CD4-positive, alpha-beta T cell treated with Interleukin-10 for 1 hour (primary cell): ENCODE measurements at places on chromosomes 5 and 9.

- DNase-seq = no peak
These were observed 129.4 kb upstream of the GPR151 start for GRCh38 chr5:146645342-146645741.

DNA sequence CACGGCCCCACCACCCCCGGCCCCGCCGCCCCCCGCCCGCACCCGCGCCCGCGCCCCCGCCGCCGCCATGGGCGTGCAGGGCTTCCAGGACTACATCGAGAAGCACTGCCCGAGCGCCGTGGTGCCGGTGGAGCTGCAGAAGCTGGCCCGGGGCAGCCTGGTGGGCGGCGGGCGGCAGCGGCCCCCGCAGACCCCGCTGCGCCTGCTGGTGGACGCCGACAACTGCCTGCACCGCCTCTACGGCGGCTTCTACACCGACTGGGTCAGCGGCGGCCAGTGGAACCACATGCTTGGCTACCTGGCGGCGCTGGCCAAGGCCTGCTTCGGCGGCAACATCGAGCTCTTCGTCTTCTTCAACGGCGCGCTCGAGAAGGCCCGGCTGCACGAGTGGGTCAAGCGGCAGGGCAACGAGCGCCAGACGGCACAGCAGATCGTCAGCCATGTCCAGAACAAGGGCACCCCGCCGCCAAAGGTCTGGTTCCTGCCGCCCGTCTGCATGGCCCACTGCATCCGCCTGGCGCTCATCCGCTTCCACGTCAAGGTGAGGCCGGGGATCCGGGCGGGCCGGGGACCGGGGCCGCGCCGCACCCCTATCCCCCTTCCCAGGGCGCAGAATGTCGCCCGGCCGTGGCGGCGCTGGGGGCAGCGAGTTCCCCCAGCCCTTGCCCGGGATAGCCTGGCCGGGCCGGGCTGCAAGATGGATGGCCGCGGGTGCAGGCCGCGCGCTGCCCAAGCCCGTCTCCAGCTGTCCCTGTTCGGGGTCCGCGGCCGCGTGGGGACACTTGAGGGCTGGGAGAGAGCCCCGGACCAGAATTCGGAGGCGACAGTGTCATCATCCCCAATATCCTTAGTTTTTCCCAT is 594 bp downstream of the FAM120A start:
- peak; percentile 38 for DNase-seq

- no peak for DNase-seq
These were observed 10.9 kb downstream of the SLC12A7 start for GRCh38 chr5:1100664-1101574.

- DNase-seq = no peak
These were observed 1161.7 kb upstream of the DMAC1 start for GRCh38 chr9:8961186-8961851.

GRCh38 chr5:4901924-4902323 is 238.2 kb upstream of the ADAMTS16 start:
- no peak for DNase-seq

DNA sequence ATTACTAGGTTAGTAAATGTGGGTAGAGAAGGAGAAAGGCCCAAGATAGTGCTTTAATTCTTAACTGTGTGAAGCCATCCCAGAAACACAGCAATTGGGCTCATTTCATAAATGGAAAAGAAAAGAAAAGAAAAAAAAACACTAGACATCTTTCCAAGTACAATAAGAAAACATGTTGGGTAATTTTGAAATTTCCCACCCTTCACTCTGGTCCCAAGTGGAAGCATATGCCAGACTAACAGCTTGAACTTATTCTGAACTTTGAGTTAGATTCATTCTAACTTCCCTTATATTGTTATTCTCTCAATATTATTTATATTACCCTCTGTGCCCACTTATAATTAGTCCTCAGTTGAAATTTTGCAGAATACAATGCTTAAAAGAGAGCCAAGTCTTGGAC is 113.4 kb upstream of the GHR start:
- DNase-seq = no peak
